ENCODE measurements at places on chromosomes 4 and X.
A peak's percentile ranks its signal among the peaks of the same experiment; 100 is the strongest.

DNA sequence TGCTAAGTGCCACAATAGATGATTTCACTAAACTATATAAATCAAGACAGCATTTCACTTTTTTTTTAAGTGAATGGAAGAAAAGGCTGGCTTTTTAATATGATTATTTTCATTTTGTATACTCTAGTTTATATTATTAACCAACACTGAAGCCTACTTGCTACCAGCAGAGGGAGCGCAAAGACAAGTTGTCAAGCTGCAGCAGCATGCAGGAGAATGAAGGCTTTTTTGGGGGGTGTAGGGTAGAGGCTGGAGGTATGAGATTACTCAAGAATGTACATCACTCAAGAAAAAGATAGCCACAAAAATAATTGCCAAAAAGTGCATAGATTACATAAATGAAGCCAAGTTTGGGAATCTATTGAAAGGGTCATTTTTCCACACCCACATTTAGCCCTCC is 519.5 kb downstream of the FGF13 start:
- DNase-seq: peak; percentile 0

- no peak for DNase-seq
These were observed 452.7 kb upstream of the HS3ST1 start for GRCh38 chr4:11881364-11881763.

DNA sequence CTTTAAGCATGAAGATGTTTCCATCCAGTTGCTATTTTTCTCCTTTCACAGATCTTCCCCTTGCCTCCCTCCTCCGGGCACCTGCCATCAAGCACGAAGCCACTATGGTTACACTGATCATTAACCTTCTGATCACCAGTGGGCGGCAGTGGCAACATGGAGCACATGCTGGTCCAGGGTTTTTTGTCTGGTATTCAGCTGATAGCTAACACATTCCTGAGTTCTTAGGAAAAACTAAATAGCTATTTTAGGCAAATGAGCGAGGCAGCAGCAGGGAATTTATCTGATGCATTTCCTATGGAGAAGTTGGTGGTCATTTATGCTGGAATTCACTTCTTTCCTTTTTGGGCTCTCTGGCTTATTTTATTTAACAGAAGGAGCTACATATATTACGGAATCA is 22.9 kb downstream of the SHISA3 start:
- DNase-seq: peak; percentile 48

DNA sequence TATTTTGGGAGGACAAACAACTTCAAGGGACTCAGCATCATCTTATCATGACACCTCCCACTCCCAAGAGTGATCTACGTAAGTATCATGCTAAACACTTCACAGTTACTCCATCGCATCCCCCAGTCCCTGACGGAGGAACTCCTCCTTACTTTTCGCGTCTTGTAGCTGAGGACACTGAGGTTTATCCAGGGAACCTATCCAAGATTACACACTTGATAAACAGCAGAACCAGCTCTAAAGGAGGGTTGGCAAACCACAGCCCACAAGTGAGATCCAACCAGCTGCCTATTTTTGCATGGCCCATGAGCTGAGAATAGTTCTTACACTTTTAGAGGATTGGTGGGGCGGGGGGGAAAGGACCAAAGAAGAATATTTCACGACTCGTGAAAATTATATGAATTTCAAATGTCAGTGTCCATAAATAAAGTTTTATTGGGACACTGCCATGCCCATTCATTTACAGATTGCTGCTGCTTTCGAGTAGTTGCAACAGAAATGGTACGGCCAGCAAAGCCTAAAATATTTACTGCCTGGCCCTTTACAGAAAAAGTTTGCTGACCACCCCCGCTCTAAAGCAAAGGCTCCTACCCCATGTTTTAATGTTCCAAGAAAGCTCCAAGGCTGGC is 47.8 kb downstream of the SEPSECS start:
- DNase-seq: no peak

DNA sequence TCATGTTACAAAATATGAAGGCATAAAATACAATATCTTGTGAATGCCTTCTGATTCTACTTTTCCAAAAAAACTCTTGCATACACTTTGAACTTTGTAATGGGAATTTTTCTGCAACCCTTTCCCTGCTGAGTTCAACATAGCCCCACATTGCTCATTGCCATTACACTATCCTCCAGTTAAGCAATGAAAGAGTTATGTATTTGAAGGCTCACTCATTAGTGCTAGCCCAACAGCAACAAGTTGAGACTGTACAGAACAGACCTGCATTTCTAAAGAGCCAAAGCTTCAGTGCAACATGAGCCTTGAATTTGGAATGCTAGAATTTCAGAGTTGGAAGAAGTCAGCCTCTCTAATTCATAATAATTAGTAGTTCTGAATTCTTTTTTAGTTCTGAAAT is 44.4 kb upstream of the STAG2 start:
- no peak for DNase-seq

DNA sequence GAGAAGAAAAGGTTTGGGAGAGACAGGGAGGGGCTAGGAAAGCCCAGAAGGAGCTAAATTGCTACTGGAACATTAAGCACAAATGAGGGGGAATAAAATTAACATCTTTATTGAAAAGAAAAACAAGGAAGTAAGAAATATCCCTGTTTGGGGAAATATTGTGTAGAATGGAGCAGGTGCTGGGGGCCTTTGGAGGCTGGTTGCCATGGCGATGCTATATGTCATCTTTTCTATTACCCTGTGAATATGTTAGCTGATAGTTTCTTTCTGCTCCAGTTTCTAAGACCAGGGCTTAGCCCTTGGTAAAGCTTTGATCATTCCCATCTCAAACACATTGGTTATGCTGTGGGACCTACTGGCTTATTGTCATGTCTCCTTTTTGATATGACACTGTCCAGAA is 28.7 kb downstream of the TMEM31 start:
- DNase-seq: no peak

- no peak for DNase-seq
These were observed 199.9 kb downstream of the SHOX start for GRCh38 chrX:830532-830931.

DNA sequence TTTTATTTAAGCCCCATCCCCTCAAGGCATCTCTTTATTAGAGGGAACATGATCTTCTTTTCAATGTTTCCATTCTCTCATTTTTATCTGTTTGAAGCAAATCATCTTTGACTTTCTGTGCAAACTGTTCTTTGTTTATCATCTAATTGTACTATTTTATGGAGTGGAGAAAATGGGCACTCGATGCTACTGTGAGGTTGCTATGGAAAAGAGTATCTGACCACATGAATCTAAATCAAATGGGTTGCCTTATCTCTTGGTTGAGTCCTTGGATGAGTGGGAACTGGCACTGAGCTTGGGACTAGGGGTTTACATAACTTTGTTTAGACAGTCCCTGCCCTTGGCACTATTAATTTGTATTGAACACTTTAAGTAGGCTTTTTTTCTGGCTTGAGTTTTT is 9.1 kb downstream of the OCRL start:
- DNase-seq: no peak

- DNase-seq: no peak
These were observed 11.7 kb downstream of the C1GALT1C1 start for GRCh38 chrX:120617996-120618630.

DNA sequence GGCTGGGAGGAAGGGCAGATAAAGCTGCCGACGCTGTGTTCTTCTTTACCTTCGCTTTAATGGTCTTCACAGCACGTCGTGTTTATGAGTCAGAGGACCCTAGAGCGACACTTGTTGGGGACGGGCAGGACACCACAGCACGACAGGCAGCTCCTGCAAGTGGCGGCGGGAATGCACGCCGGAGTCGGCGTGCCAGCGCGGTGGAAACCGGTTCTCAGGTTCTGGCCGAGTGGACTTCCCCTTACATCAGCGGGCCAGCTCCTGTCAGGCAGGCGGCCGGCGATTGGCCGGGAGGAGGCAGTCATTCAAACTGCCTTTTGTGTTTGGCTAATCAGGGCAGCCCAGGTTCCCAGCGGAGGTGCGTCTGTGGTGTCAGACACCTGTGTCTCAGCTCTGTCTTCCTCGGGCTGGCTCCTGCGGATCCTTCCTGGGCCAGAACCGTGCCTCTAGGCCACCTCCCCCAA is 150.9 kb downstream of the SHROOM3 start:
- DNase-seq: peak; percentile 23

DNA sequence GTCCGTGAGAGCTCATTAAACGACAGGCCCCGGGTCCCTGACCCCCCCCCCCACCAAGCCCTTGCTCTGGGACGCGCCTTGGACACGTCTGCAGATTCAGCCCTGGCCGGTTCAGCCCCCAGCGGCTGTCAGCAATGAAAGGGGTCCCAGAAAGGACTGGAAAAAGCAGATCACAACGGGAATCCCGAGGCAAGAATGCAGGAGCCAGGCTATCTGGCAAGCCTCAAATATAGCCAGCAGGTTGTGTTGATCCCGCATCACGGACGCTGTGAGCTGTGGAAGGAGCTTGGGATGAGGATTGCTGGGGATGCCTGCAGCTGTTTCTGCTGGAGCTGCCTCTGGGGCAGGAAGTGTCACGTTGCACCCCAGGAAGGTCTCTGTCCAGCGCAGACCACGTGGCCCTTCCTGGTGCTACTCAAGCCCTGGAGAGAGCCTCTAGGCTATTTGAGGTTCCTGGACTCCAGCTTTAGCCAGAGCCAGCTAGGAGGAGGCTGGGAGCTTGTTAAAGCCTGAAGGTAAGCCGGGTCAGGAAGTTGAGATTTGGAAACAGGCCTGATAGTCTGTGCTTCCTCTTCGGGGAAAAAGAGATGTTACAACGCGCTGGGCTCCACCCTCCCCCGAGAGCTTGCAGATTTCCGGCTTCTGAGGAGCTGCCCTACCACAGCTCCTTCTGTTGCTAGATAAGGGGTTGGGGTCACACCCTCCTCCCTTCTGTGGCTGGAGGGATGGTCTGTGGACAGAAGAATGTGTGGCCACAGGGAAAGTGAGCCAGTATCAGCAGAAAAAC is 19.3 kb upstream of the CSF2RA start:
- DNase-seq: no peak

DNA sequence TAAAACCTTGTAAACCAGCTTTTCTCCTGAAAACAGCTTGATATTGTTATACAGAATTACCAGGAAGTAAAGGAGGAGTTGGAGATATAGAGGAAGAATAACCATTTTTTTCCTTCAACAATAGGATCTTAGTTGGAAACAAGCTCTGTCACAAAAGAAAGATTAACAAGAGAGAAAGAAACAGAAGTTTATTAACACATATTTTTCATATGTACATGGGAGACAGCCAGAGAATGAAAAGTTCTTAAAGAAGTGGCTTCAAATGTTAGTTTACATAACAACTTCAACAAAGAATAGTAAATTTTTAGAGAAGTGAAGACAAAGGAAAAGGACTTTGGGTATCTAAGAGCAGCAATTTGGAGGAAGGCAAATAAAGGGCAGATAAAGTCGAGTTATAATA is 94.9 kb upstream of the ANKRD50 start:
- no peak for DNase-seq

- no peak for DNase-seq
These were observed 123.5 kb downstream of the ZNF827 start for GRCh38 chr4:145815027-145815612.

DNA sequence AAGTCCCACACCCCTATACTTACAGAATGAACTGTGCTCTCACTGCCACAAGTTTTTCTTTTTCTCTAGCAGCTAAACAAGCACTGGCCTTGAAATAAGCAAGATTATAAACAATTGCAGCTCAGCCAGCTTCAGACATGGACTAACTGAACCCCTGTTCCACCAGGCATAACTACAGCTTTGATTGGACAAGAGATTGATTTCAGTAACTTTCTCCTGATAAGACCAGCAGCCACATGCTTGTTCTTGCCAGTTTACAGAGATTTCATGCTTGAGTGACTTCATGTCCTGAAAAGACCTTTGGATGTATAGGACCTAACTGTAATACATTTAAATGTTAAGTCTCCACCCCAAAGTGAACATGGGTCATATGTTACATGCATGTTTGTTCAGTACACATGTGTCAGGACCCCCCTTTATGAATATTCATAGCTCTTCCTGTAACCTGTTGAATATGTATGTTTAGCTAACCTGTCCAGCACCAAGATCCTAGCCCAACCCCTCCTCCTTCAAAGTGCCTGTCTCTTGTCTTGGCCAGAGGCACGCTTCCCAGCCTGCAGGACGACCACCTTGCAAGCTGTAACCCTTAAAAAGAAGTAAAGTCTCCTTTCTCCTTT is 27.9 kb downstream of the ZNF275 start:
- no peak for DNase-seq

- DNase-seq: no peak
These were observed 14.0 kb upstream of the ART3 start for GRCh38 chr4:76060506-76060905.

DNA sequence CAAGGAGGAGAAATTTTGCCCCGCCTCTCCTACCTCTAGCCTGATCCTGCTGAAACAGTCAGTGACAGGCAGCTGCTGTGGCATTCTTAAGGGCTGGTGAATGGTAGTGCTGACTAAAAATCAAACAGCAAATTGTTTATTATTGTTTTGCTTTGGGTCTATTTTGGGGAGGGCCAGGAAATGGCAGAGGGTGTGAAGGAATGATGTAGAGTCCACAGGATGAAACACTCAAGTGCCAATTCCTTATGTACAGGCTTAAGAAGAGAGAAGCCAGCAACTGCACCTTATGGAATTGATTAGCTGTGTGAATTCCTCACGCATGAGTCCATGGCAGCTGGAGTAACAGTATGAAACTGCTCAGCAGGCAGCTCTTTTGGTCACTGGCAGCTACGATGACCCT is 39.7 kb downstream of the VEGFC start:
- peak; percentile 65 for DNase-seq

DNA sequence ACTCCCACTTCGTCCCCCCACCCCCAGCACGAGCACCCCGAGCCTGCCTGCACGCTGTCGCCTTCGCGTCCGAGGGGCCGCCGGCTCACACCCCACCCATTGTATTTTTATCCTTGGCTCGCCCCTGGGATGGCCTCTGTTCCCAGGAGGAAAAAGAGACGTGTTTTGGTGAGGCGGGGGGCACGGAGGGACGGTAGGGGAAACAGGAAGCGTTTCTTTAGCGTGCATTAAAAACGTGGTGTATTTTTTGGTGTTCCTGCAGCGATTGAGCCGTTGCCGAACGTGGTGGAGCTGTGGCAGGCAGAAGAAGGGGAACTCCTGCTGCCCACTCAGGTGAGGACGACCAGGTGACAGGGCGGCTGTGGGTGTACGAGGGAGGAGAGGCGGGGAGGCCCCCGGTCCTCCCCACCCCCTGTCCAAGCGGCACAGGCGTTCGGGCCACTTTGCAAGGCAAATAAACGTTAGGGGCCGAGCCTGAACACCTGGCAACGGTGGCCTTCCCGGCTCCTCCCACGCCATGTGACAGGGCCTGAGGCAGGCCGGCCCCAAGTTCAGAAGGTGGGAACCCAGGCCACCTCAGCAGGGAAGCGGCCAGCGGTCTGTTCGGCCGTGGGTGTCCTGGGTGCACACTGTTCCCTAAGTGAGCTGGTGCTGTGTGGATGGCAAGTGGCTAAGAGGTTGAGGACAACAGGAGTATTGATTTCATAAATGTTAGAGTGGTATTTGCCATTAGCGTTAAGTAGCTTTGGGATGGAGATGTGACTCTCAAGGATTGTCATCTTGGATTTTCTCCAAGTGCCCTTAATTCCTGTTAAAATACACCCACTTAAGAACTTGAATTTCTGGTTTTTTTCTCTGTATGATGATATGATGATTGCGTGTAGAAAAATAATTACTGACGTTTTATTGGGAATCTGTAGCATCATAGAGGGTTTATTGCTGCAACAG is 1.1 kb downstream of the TMEM131L start:
- DNase-seq: no peak

Data from fibroblast of pulmonary artery (primary cell).